ENCODE measurements at places on chromosomes 7 and 10. TPM values are rescaled to one million over a fixed set of nuclear protein-coding genes. Genes with fewer than 3 reads are reported as not detected.

- no peaks in the 10 kb centered on the region for H3K27me3 ChIP-seq
- no peaks in the 10 kb centered on the region for H3K4me1 ChIP-seq
- H3K4me3 ChIP-seq: no peak overlapping the region
- no peak overlapping the region for H3K27ac ChIP-seq
- no peaks in the 10 kb centered on the region for H3K36me3 ChIP-seq
Observed at GRCh38 chr10:3111621-3112163, 44.3 kb downstream of the PFKP start.

Gene ANKRD1
- not detected for total RNA-seq

GRCh38 chr7:1945558-1945957 lies 275.5 kb downstream of the ELFN1 start:
- no peak overlapping the region for H3K4me3 ChIP-seq
- H3K27me3 ChIP-seq: no peaks in the 10 kb centered on the region
- H3K27ac ChIP-seq: no peak overlapping the region
- H3K4me1 ChIP-seq: peaks cover 3% of the 10 kb centered on the region
- H3K36me3 ChIP-seq: no peaks in the 10 kb centered on the region
- peak; percentile 7 for DNase-seq

Gene C10orf62
- total RNA-seq: not detected

DNA sequence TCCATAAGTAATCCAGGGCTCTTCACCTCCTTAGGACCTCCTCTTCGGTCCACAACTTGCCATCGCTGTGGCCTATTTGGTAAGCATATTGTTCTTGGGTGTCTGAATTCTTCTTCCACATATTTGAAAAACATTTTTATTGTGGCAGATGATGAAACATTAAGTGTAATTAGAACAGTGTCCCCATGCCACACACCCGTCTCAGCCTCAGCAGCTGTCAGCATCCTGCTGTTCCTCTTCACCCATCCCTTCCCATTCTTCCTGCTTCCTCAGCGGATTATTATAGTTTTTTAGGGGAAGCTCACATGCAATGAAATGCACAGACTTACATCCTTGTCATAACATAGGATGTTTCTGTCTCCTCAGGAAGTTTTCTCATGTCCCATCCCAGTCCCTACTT lies 20.1 kb downstream of the TDRD1 start:
- H3K4me1 ChIP-seq: no peaks in the 10 kb centered on the region
- H3K36me3 ChIP-seq: no peaks in the 10 kb centered on the region
- no peak overlapping the region for H3K4me3 ChIP-seq

DNA sequence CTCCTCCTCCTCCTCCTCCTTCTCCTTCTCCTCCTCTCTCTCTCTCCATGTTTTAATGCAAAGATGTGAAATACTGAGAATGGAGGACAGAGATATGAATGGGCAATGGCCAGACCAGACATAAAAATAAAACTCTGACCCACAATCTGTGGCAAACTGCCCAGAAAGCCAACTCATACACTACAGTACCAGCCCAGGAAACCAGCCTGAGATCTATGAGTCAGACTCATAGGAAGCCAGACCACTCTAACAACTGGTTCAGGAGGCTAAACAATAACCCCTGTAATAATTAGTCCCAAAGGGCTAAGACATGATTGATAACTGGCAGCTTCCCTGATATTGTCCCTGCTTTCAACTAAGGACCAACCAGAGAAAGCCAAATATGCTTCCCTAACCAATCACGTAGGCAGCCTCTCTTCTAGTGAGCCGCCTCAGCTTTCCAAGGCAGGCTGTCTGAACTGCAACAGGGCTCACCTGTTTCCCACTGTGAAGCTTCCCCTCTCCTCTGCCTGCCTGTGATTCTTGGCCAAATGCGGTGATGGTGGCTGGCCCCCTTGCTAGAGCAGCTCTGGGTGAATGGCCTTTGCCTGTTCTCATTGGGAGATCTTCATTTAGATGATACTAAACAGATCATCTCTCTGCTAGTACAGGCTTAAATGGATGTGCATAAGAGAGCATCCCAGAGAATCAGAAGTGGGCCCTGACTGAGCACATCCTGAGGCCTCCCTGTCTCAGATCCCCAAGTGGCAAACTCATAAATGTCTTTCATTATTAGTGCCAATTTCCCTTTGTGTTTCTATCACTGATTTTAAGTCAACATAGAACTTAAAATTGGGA lies 817.6 kb downstream of the TNS3 start:
- no peak overlapping the region for H3K4me3 ChIP-seq
- H3K27ac ChIP-seq: no peak overlapping the region
- no peaks in the 10 kb centered on the region for H3K36me3 ChIP-seq
- no peaks in the 10 kb centered on the region for H3K4me1 ChIP-seq
- no peak for DNase-seq

DNA sequence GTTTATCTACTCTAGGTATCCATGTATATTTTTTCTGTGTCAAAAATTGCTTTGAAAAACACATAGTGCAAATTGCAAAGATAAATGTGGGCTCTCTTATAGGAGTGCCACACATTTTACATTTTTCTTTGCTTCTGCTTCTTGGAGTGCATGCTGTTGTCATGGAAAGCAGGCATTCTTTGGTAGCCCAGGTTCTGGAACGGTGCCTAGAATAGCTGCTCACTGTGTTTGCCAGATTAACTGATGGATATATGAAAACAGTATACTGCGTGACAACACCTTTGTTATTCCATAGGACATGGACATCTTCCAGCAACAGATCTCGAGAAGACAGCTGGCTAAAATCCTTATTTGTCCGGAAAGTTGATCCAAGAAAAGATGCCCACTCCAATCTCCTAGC lies 13.4 kb downstream of the NIPSNAP2 start:
- no peaks in the 10 kb centered on the region for H3K27me3 ChIP-seq
- no peaks in the 10 kb centered on the region for H3K4me1 ChIP-seq
- H3K4me3 ChIP-seq: no peak overlapping the region
- no peak for DNase-seq
- H3K27ac ChIP-seq: no peak overlapping the region

- H3K4me1 ChIP-seq: no peaks in the 10 kb centered on the region
- no peaks in the 10 kb centered on the region for H3K27me3 ChIP-seq
- no peak overlapping the region for H3K4me3 ChIP-seq
- H3K36me3 ChIP-seq: no peaks in the 10 kb centered on the region
Observed at GRCh38 chr7:14900051-14900450, 2.5 kb downstream of the DGKB start.

Gene FBXO24
- total RNA-seq: 0.84 TPM

Gene PRPS1L1
- not detected for total RNA-seq

- H3K4me1 ChIP-seq: no peaks in the 10 kb centered on the region
- no peak for DNase-seq
- H3K36me3 ChIP-seq: no peaks in the 10 kb centered on the region
- H3K27me3 ChIP-seq: no peaks in the 10 kb centered on the region
Observed at GRCh38 chr7:23654508-23654907, 25.5 kb upstream of the FAM221A start.

DNA sequence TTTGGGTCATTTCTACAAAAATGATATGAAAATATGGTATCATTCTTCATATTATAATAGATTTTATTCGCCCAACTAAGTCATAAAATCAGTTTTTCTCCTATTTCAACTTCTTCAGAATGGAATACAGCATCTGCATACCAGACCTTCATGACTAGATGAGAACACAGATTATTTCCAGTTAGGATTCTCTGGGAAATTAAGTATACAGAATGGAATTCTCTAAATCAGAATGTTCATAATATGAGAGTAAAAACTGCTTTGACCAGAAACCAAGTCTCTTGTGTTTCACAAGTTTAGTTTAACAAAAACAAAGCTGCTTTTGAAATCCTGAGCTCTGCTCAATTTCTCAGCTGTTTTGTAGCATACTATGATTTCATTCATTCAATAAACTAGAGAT lies 160.3 kb upstream of the SEMA3A start:
- H3K27ac ChIP-seq: no peak overlapping the region
- no peaks in the 10 kb centered on the region for H3K4me1 ChIP-seq
- H3K27me3 ChIP-seq: no peaks in the 10 kb centered on the region
- DNase-seq: no peak
- H3K36me3 ChIP-seq: no peaks in the 10 kb centered on the region
